H9 (cell line): ENCODE measurements at places on chromosomes 7 and 10.

- DNase-seq: no peak
These were observed 4.6 kb downstream of the FOXL3 start for GRCh38 chr7:294440-295154.

DNA sequence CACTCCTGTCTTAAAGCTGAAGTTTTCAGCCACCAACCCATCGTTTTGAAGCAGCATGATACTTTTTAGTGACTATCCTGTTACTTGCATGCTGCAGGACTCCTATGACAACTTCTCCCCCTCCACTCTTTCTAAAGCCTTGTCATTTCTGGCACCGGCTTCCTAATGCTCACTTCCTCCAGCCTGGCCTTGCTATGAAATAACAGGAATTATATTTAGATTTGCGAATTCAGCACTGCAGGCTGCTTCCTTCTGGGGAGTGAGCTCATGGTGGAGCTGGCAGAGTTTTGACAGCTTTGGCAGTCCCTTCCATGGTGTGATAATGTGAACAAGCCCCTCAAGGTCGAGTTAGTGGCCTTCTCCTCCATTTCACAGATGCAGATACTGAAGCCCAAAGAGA is 13.4 kb downstream of the BLNK start:
- DNase-seq: no peak

DNA sequence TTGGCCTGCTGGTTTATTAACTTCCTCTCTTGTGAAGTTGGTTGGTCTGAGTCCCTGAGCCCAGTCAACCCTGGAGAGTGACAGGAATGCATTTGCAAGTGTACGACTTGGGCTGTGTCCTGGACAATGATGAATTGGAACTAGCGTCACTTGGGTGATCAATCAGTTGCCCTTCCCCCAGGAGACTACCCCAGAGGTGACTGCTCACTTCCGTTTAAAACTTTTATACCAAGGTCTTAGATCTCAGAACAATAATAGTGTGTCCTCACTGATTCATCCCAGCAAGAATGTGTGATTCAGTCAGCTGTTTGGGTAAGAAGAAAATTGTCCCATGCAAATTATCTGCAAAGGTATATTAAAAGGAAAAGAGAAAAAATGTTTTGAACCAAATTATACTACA is 102.9 kb upstream of the ARMC3 start:
- DNase-seq: no peak

- DNase-seq: no peak
These were observed 121.7 kb upstream of the CSTF2T start for GRCh38 chr10:51821045-51821444.

- peak; percentile 55 for DNase-seq
These were observed 2.4 kb downstream of the SFMBT2 start for GRCh38 chr10:7408291-7409044.

DNA sequence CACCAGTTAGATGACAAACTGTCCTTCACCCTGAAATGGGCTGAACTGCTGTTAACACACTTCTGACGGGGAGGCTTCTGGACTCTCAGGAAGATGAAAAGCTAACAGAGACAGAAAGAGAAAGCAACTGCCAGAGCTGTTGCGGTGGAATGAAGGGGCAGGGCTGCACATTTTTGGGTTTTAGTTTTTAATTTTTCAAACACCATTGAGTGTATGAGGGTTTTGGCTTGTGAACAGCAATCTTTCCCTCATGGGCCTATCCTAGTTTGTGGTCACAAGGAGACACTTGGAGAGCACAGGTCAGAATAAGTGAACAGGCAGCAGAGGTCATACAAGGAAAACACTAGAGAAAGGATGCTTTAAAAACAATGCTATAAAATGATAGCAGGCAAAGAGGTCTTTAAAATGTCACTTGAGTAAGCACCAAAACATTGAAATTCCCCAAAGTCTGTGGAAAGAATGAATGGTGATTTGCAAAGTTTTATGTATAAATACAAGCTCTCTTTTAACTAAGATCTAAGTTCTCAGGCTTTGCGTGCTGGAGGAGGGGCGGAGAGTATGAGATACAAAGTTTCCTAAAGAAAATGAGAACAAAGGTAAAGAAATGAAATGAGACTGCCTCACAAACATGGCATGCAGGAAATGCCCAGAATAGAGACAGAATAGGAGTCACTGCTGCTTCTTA is 101.4 kb upstream of the GLI3 start:
- DNase-seq: no peak

DNA sequence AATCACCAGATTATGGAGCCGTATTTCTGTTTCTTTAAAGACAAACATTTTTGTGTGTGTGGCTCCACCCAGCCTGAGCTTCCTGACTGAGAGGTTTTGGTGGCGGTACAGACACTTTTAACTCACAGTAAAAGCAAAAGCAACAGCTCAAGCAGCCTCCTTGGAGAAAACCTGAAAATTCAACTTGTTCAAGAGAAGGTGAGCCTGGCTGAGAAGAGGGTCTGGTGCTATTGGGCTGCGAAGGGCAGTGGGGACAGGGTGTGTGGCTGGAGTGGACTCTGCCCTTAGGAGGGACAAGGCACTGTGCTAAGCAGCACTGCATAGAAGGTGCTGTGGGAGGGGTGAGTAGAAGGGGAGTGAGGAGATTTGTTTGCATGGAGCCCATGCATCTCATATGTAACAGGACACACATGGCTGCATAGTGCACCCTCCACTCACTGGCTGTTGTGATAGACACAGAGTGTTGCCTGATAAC is at the start of gene GIMAP7:
Gene GIMAP7, plus strand, starts transcription at position 125 of the 475 bp plus-strand sequence. CDS start 5,103 bp downstream, outside the sequence.
- no peak for DNase-seq

- no peak for DNase-seq
These were observed 1.3 kb downstream of the STK17A start for GRCh38 chr7:43584195-43584586.

DNA sequence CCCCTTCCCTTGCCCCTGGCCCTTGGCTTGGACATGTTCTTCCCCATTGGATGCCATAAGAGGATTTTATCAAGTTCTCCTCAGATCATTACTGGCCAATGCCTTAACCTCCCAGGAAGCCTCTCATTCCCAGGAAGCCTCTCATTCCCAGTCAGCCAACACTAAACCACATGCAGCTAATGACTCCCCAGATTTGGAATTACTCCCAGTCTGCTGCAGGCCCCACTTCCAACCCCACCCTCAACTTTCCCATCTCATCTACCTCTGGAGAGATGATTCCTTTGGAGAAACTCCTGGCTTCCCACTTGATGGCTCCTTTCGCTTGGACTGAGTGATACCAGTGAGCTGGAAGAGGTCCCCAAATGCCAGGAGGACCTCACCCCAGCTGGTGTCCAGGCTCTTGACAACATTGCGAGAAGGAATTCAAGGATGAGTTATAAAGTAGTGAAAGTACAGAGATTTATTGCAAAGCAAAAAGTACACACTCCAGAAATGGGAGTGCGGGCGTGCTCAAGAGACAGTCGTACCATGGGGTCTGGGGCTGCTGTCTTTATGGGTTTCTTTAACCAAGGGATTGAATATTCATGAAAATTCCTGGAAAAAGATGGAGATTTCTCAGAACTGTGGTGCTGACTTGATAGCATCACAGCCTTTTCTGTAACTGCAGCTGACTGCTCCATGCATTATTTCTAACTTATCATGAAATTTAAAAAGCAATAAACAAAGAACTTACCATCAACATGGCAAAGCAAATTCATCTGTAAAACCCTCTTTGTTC is 117.2 kb upstream of the ADCY1 start:
- no peak for DNase-seq

- no peak for DNase-seq
These were observed 8.9 kb upstream of the LYZL1 start for GRCh38 chr10:29279779-29280487.

DNA sequence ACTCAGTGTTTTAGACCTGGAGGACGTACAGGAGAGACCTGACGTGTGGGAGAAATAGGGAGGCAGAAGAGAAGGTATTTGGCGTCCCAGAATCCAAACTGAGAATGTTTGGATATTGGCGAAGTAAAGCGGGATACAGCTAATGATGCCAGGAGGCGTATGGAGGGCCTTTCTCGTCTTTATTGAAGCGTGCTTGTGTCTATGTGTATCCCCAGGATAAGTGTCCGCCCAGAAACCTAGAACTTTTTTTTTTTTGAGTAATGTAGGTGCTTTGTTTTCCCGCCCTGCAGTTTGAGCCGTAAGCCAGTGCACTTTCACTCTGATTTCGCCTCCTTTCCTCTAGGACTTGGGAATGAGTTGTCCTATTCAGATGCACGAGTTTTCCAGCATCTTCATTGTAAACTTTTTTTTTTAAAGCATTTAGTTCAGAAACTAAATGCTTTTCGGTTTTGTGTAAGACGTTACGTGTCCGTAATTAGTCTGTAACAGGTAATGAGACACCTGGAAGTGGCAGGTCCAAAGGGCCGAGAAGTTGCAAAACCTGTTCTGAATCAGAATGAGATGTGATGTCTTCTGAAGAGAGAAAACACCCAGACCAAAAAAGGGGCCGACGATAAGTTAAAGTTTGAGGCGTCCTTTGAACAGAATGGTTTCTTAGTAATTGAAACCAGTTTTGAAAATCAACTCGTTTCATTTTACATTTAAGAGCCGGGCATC is 746 bp downstream of the ARL5B start:
- peak; percentile 35 for DNase-seq

DNA sequence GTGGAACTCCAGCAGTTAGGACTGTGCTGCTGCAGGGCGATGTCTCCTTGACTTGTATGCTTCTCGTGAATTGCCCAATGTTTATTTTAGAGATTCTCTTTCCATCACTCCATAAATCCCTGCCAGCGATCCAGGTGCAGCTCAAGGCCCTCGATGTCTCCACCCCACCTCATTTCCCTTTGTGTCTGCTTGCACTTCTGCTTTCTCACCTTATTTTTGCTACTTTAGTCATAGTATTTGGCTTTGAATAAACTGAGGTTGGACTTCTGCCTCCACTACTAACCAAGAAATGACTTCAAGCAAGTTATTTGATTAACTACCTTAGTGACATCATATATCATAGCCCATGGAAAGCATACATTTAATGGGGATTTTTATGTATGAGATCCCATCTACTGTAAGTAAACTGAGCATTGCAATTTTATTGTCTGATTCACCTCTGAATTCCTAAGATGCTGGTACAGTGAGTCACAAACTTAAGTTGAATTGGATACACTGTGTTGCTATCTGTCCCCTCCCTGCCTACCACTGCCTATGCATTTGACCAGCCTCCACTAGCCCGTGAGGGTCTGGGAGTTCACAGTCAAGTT is 255.8 kb downstream of the ABCA13 start:
- DNase-seq: no peak

DNA sequence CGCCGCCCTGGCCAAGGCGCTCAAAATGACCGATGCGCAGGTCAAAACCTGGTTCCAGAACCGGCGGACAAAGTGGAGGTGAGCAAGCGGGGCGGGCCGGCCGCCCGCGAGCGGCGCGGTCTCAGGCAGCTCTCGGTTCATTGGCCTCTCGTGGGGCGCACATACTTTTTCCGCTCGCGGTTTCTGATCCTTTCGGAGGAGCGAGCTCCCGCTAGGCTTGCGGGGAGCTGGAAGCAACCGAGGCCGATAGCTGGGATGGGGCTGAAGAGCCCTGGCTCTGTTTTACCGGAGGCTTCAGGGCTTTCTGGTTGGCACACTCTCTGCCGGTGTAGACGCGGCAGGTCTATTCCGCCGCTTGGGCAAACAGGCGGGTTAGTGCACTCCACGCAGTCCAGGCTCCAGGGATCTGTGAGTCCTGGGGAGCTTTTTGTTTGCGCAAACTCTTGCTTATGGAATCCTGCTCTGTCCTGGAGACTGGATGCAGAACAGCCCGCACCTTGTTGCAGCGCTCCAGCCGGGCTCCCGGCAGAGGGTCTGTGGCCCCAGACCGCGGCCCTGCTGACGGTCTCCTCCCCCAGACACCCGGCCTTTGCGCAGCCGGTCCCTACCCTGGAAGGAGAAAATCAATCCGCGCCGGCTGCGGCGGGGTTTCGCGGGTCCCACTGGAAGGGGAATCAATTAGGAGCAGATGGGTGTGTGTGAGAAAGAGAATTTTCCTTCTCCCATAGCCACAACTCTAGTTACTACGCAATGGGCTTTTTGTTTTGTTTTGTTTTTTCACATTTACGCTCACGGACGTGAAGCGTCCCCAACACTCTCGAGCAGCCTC is 3.4 kb downstream of the TLX1 start:
- no peak for DNase-seq

- peak; percentile 44 for DNase-seq
These were observed 325.0 kb downstream of the PLXNA4 start for GRCh38 chr7:132251327-132251659.

GRCh38 chr7:151131592-151132293 is 35.8 kb downstream of the GBX1 start:
- no peak for DNase-seq

- DNase-seq: no peak
These were observed 22.7 kb upstream of the SMNDC1 start for GRCh38 chr10:110327262-110327914.

DNA sequence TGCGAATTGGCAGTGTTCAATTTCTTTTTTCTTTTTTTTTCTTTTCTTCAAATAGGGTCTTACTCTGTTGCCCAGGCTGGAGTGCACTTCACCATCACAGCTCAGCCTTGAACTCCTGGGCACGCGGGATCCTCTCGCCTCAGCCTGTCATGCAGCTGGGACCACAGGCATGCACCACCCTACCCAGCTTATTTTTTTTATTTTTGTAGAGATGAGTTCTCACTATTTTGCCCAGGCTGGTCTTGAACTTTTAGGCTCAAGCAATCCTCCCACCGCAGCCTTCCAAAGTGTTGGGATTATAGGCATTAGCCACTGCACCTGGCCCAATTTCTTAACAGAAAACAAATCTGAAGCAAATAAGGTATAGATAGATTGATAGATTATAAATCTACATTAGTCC is 69.3 kb downstream of the SKIDA1 start:
- DNase-seq: no peak

GRCh38 chr7:32161708-32162107 is 91.5 kb upstream of the PDE1C start:
- DNase-seq: no peak

GRCh38 chr10:3452683-3453361 is 280.2 kb upstream of the PITRM1 start:
- DNase-seq: no peak

GRCh38 chr10:68188835-68189234 is 43.1 kb downstream of the ATOH7 start:
- DNase-seq: no peak

- DNase-seq: no peak
These were observed 71.8 kb downstream of the SKAP2 start for GRCh38 chr7:26792576-26792975.

DNA sequence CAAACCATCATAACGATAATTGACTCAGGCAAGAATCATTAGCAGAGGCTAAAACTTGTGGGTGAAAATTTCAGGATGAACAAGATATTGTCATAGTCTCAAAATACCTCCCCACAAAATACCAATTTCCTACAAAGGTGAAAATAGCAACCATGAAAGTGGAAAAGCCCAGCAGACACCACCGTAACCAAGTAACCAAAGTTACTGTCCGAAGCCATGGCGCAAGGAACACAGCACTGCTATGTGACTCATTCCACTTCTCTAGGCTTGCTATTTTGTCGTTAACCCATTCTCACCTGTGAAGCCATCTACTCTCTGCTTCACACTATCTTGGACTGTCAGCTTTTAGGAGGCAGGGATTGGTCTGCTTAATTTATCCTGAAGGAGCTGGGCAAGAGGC is 113.8 kb upstream of the CACUL1 start:
- no peak for DNase-seq

GRCh38 chr7:90758933-90759562 is 162.9 kb downstream of the CDK14 start:
- no peak for DNase-seq
